ENCODE measurements at places on chromosomes 2 and 18. TPM values are rescaled to one million over a fixed set of nuclear protein-coding genes. Genes with fewer than 3 reads are reported as not detected.
A peak's percentile ranks its signal among the peaks of the same experiment; 100 is the strongest.

DNA sequence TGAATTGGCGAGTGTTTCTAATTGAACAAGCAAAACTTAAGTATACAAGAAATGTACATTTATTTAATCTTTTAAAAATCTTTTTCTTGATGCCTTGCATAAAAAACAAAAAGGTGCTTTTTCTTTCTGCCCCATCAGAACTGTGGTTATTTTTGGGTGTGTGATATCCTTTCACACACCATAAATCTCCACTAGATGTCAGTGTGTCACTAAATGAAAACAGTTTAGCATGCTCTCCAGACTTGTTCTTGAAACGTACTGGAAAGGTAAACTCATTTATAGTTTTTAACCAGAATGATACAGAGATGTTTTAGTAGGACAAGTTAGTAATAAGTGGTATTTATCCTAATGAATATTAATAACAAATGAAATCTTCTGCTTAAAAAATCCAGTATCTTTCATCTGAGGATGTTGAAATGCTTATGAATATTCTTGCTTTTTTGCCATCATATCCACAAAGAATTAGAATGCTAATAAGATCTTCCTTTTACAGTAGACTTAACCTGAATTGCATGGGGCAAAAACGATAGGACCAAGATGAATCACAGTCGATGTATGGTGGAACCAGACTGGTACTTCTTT is 96.8 kb downstream of the UBE2E3 start:
- no peaks in the 10 kb centered on the region for H3K27me3 ChIP-seq
- no peaks in the 10 kb centered on the region for H3K4me1 ChIP-seq
- H3K4me3 ChIP-seq: no peak overlapping the region
- H3K36me3 ChIP-seq: no peaks in the 10 kb centered on the region

DNA sequence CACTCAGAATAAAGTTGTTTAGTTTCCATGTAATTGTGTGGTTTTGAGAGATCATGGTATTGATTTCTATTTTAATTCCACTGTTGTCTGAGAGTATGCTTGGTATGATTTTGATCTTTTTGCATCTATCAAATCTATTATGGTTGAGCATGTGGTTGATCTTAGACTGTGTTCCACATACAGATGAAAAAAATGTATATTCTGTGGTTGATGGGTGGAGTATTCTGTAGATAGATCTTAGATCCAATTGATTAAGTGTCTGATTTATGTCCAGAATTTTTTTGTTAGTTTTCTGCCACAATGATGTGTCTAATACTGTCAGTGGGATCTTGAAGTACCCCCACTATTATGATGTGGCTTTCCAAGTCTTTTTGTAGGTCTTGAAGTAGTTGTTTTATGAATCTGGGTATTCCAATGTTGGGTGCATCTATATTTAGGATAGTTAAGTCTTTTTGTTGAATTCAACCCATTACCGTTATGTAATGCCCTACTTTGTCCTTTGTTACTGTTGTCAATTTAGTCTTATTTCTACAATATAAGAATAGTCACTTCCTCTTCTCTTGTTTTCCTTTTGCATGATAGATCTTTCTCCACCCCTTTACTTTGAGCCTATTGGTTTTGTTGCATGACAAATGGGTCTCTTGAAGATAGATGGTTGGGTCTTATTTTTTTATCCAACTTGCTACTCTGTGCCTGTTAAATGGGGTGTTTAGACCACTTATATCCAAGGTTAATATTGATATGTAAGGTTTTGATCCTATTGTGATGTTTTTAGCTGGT is 101.8 kb downstream of the TRABD2A start:
- peaks cover 3% of the 10 kb centered on the region for H3K4me1 ChIP-seq
- no peak for DNase-seq
- H3K27me3 ChIP-seq: no peaks in the 10 kb centered on the region
- H3K36me3 ChIP-seq: no peaks in the 10 kb centered on the region

Gene SIX2
- polyA plus RNA-seq: not detected

DNA sequence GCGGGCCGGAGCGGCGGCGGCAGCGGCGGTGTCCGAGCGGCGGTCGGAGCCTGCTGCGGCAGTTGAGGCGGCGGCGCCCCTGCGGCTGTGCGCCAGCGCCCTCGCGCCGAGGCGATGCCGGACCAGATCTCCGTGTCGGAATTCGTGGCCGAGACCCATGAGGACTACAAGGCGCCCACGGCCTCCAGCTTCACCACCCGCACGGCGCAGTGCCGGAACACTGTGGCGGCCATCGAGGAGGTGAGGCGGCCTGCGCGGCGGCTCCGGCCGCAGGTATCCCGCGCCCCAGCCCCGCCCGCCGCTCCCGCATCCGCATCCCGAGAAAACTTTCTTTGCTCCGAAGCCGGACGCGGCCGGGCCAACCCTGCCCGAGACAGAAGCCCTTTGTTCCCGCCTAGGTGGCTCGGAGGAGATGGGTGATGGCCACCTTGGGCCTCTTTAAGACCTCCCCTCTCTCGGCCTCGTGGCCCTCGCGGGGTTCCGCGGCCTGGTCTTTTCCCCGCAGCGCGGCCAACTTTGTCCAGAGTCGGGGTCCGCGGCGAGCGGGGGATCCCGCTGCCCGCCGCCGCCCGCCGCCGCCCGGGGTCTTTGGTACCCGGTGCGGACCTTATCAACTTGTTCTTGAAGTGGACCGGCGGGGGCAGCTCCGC is 504 bp downstream of the ASAP2 start:
- H3K4me3 ChIP-seq: peak overlapping the region; percentile 45
- H3K36me3 ChIP-seq: no peaks in the 10 kb centered on the region
- no peaks in the 10 kb centered on the region for H3K27me3 ChIP-seq
- peaks cover 5% of the 10 kb centered on the region for H3K4me1 ChIP-seq
- DNase-seq: peak; percentile 29

GRCh38 chr2:96843538-96844268 is at the start of gene ANKRD23:
Gene ANKRD23 (minus strand): TSS chr2:96844021. CDS start chr2:96843992, 29 bp downstream.
- DNase-seq: no peak
- H3K36me3 ChIP-seq: peaks cover 58% of the 10 kb centered on the region
- no peaks in the 10 kb centered on the region for H3K4me1 ChIP-seq
- no peak within 1 kb of the TSS for H3K4me3 ChIP-seq

Gene ANKRD30BL
- not detected for polyA plus RNA-seq

GRCh38 chr18:31207391-31207790 is 44.7 kb upstream of the DSC1 start:
- DNase-seq: peak; percentile 90
- H3K27me3 ChIP-seq: no peaks in the 10 kb centered on the region
- H3K27ac ChIP-seq: peak overlapping the region; percentile 90
- H3K4me1 ChIP-seq: no peaks in the 10 kb centered on the region
- peak overlapping the region; percentile 2 for H3K4me3 ChIP-seq
- H3K36me3 ChIP-seq: no peaks in the 10 kb centered on the region
